ENCODE measurements at places on chromosomes 13 and 19.

DNA sequence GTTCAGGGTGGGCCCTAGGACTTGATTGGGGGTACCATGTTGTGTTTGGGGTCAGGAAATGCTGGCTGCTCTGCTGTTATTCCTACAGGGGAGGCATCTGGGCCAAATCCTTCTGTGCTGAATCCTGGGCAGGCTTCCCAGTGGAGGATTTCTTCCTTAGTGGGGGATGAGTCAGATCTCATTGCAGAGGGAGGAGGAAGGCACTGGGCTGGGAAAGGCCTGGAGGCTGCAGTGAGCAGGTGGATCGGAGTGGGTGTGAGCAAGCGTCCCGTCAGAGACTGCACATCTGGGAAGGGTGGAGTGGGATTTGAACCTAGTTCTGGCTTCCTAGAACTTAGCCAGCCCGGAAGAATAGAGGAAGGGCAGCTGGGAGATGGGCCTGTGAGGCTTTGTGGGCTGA, 11.5 kb downstream of the CCDC124 start:
- no peak for DNase-seq

GRCh38 chr13:98786023-98786422, 33.6 kb upstream of the SLC15A1 start:
- no peak for DNase-seq

DNA sequence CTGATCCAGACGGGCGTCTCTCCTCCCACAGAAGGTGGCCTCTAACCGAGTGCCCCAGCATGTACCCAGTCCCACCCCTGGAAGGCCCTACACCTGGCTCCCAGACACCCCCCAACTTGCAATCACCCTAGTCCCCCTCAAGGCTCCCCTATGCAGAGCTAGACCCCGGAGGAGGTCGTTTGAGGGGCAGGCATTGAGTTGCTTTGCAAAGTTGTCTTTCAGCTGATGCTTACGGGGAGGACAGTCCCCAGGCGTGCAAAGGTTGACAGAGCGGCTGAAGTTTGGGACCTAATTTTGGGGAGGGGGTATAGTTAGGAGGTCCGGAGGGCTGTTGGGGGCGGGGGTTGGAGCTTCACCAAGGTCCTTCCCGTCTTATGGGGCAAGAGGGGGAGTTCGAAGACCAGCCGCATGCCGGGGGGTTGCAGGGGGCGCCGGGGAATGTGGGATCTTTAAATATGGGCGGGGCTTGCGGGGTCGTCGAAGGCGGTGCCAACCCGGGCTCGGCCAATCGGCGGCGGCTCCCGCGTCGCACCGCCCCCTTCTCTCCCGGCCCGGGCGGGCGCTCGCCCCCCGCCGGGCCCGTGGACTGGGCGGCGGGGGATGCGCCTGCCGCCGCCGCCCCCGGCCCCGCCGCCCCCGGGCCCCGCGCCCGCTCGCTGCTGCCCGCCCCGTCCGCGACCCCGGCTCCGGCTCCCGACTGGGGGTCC, at the start of gene KCNN1:
KCNN1 (plus strand) TSS at position 558 of the 707 bp plus-strand sequence. CDS start 6,782 bp downstream, outside the sequence.
- no peak for DNase-seq

DNA sequence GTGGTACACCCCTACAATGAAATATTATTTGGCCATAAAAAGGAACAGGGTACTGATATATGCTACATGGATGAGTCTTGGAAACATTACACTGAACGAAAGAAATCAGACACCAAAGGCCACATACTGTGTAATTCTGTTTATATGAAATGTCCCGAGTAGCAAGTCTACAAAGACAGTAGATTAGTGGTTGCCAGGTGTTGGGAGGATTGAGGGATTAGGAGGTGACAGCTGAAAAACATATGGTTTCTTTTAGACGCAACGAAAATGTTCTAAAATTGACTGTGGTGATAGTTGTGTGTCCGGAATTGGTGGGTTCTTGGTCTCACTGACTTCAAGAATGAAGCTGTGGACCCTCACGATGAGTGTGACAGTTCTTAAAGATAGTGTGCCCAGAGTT, 35.1 kb downstream of the IL17D start:
- no peak for DNase-seq

GRCh38 chr19:47756953-47757608, 11.7 kb downstream of the NOP53 start:
- DNase-seq = no peak

DNA sequence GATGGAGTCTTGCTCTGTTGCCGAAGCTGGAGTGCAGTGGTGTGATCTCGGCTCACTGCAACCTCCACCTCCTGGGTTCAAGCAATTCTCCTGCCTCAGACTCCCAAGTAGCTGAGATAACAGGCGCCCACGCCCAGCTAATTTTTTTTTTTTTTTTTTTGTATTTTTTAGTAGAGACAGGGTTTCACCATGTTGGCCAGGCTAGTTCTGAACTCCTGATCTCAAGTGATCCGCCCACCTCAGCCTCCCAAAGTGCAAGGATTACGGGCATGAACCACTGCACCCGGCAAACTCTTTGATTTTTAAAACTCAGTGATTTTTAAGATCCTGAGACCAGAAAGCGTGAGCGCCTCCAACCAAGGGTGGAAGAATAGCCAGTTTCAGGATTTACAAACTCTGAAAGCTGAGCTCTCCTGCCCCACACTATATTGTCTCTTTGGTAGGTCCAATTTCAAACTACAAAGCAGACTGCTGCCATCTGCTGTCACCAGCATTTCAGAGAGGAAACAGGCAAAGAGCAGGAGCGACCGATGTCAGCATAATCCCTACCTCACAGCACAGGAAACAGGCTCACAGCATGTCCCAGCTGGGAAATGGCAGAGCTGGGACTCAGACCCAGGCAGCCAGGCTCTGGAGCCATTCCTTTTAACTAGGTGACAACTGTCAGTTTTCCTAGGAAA, 9.2 kb downstream of the NOSIP start:
- DNase-seq = no peak

GRCh38 chr19:45800070-45800553, 7.5 kb upstream of the DMWD start:
- no peak for DNase-seq

- no peak for DNase-seq
These were observed 305.3 kb downstream of the IRS2 start for GRCh38 chr13:109481040-109481439.

- no peak for DNase-seq
These were observed 17.2 kb upstream of the USPL1 start for GRCh38 chr13:30600496-30600895.
